Activated effector memory CD4-positive, alpha-beta T cell treated with anti-CD3 and anti-CD28 coated beads, Interleukin-2, amount 50 U/mL, for 16 hours (primary cell): ENCODE measurements at places on chromosomes 3 and 15.

DNA sequence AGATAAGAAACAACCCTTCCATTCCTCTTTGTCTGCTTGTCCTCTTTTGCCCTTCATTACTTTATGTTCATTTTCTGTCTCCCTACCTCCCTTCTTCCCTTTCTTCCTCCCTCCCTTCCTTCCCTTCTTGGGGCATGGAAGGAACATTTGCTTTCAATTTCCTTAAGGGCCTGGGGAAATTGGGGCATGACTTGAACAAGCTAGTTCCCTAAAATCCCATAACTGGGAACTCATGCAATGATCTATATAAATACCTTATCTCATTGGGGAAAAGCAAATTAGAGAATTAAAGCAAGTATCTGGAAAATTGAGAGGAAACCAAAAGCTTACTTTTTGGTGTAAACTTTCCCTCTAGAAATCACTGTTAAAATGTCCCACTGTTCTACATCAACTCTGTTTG is 35.7 kb downstream of the BOC start:
- no peak for DNase-seq

GRCh38 chr3:100045696-100046095 is 68.6 kb downstream of the FILIP1L start:
- DNase-seq = no peak

- no peak for DNase-seq
Observed at GRCh38 chr3:12188328-12188648, 29.6 kb upstream of the TIMP4 start.

GRCh38 chr3:61687206-61687605 is 125.8 kb downstream of the PTPRG start:
- DNase-seq = no peak

GRCh38 chr3:78277220-78277619 is 1237.3 kb downstream of the ROBO2 start:
- no peak for DNase-seq

GRCh38 chr15:61831505-61831921 is 228.7 kb downstream of the VPS13C start:
- DNase-seq = no peak

- DNase-seq = no peak
Observed at GRCh38 chr3:148100476-148100875, 597.2 kb upstream of the AGTR1 start.

DNA sequence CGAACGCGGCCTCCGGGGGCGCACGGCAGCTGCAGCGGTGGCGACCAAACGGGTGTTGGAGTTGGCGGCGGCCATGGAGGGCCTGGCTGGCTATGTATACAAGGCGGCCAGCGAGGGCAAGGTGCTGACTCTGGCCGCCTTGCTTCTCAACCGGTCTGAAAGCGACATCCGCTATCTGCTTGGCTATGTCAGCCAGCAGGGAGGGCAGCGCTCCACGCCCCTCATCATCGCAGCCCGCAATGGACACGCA is 725 bp downstream of the FEM1B start:
- no peak for DNase-seq

DNA sequence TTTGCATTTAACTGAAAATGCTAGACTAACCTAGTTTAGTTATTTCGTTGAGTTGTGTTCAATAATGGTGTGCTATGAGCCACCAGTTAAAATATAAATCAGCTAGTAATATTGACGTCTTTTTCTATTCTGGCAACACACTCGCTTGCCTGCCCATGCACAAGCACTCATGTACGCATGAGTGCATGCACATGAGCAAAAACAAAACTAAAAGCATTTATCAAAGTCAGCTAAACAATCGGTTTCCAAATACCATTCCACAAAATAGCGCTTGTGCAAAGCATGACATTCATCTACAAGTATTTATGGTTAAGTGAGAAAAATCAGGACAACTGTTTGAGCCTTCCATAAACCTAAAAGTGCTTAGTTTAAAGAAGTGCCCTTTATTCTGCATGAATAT is 13.1 kb upstream of the SAMMSON start:
- no peak for DNase-seq
